ENCODE measurements at places on chromosomes 1 and 21.

GRCh38 chr1:119653839-119654170, 5.7 kb upstream of the ZNF697 start:
- DNase-seq, result no peak

DNA sequence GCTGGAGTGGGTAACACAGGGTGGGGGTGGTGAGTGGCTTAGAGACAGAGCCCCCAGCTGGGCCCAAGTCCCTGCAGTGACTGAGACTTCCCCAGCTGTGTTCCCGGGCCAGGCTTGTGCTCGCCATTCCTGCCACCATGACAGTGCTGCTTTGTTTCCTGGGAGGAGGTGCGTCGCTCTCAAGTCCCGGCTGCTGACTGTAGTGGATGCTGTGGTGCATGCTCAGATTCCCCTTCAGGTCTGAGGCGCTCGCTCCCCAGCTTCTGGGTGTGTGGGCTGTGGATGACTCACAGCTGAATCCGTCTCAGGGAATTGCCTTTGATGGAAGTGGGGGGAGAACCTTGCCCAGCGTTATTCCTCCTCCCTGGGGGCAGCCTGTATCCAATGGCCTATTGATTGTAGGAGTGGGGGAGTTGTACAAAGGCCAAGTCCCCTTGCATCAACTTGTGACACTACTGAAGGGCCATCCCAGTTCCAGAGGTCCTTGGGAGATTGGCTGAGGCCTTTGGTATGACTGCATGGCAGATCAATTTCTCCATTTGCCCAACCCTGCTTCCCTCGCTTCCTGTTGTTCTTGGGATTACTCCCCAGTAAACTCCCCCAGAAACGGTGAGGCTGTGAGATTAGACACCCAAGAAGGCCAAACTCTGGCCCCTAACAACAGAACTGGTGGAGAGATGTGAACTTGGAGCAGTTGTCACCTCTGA, 17.8 kb upstream of the POU3F1 start:
- peak; percentile 73 for DNase-seq

GRCh38 chr21:29125191-29125590, 5.3 kb upstream of the MAP3K7CL start:
- no peak for DNase-seq

- no peak for DNase-seq
These were observed 6.6 kb upstream of the NTPCR start for GRCh38 chr1:232943679-232944252.

- DNase-seq, result peak; percentile 68
These were observed 28.2 kb upstream of the KLHDC7A start for GRCh38 chr1:18452550-18452949.

DNA sequence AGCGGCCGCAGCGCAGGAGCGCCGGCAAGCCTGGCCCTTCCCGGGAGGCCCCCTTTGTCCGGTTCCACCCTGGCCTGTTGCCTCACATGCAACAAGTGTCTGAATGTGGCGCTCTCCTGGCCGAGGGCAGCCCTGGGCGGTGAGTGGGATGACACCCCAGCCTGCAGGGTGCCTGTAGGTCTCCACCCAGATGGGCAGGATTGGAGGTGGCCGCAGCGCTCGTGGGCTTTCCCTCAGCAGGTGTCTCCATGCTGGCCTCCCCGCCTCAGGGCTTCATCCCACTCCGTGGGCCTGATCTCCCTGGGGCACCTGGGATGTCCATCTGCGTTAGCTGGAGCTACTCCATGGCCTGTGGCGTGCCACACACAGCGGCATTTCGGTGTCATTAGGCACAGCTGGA, 1.5 kb downstream of the MIB2 start:
- no peak for DNase-seq

DNA sequence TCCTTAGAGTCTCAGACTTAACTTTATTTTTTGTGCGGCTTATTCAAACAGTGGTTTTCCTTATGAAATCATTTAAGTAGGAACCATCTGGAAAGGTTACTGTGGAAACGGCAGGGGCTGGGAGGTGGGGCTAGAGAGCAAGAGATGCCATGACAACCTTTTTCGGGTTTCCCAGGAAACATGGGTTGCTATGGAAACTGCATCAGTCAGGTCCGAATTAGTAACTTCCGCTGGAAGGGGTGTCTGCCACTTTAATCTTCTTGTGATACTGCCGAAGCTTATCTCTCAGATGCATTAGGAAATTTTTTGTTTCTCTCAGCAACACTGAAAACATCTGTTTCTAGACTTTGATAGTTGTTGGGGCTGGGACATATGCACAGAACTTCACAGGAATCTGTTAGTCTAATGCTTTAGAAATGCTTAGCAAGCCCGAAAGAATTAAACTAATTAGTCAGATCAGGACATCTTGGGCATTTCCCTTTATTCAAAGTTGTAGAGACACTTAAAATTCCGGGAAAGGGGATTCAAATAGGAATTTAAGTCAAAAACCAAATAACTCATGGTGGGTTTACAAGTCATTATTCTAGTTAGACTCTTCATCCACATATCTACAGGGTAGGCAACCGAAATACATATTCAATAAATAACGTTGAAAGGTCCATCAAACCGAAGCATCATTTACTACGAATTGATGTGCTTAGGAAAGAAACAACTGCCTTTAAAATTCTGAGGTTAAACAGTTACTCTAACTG, 2.6 kb downstream of the KCNA3 start:
- peak; percentile 68 for DNase-seq

DNA sequence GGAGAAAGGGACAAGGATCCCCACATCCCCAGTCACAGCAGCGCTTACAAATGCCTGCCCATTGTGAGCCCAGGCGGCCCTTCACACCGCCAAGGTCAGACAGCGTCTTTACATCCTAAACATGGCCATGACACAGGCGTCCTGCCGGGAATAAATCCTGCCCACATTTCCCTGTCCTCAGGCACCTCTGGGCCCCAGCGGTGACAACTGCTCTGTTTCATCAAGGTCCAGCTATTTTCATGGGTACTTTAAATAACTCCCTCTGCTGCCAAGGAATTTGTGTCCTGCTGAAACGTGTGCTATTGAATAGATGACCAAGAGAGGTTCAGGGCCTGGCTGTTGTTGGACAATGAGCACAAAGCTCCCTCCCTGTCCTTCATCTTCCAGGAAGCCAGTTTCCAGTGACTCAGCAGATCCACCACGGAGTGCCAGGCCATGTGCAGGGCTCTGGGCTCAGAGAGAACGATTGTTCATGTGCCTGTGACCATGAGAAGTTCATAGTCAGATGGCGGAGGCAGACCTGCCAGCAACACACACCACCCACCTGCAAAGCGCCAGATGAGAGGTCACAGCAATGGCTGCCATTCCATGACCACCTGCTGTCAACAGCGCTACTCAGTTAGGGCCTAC, 195.8 kb downstream of the MATN1 start:
- no peak for DNase-seq

- DNase-seq, result no peak
These were observed 18.8 kb downstream of the ENTREP3 start for GRCh38 chr1:155236451-155236850.

GRCh38 chr1:87074001-87074795, 159.8 kb downstream of the HS2ST1 start:
- DNase-seq, result no peak

DNA sequence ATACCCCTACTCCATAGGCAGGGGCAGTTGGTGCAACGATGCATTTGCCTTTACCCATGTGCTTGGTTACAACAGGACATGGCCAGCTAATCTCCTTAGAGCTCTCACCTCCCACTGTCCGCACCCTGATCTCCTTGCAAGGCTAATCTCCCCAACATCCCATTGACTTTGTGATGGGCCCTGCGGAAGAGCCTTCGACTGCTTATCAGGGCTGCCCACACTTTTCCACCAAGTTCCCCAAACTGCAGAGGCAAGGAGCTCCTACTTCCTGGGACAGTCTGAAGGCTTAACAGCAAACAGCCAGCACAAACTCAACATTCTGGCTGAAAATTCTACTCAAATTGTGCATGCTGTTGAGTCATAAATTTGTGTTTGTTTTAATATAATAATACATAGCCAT, 36.0 kb downstream of the C1orf94 start:
- no peak for DNase-seq

DNA sequence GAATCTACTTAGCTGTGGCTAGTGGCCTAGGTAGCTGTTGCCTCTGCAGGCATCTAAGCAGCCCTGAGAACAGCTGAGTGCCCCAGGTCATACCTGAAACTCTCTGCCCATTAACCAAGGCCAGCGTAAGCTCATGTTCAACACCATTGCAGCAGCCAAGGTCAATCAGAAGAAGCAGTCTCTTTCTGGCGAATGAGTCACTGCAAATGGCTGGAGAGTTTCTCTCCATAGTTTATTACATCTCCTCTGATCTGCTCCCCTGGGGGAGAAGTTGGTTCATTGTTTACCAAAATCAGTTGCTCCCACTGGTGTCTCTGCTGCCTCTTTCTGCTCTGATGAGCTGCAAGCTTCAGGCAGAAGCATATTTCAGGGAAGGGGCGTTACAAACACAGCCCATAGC, 6.9 kb upstream of the BCL9 start:
- no peak for DNase-seq

GRCh38 chr1:175506081-175506480, 237.3 kb downstream of the TNR start:
- DNase-seq, result no peak

- DNase-seq, result no peak
These were observed 111.4 kb downstream of the NPHP4 start for GRCh38 chr1:5880630-5881405.

GRCh38 chr1:26031611-26032220, 10.1 kb downstream of the EXTL1 start:
- no peak for DNase-seq

GRCh38 chr1:229114850-229115365, 156.0 kb upstream of the RAB4A start:
- peak; percentile 85 for DNase-seq

GRCh38 chr1:20466273-20466672, 19.7 kb downstream of the CAMK2N1 start:
- no peak for DNase-seq
